Lung (tissue), 17 donors: ENCODE measurements at places on chromosomes 3 and 15.

GRCh38 chr3:10732292-10732691, 83.7 kb upstream of the SLC6A11 start:
- no peak for DNase-seq

GRCh38 chr3:193847402-193847801, 254.4 kb downstream of the OPA1 start:
- DNase-seq, result no peak

DNA sequence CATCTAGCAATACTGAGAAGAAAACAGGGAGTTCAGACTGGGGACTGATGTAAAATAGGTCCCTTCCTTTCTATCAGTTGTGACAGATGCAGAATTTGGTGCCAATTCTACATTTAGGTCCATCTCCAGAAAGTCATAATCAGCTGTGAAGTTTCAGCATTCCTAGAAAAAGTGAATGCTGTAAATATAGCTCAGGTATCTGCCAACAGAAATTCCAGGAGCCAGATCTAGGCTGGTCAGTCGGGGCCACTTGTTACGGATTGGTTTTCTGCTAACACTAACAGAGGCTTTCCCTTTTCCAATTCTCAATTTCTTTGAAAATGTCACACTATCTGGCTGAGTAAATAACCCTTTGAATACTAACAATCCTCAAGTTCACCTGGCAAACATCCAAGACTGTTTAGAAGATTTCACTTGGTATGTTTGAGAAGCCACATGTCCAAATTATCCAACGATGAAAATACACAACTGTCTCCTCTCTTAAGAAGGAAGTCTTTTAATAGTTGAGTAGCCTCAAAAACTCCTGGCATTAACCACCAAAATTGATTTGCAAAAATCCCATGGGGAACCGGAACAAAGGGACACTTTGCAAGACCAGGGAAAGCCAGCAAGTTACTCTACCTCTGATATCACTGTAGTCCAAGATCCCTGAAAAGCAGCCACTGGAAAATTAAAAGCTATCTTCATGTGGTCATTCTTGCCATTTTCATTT, 222.3 kb downstream of the ZMAT3 start:
- DNase-seq, result no peak

DNA sequence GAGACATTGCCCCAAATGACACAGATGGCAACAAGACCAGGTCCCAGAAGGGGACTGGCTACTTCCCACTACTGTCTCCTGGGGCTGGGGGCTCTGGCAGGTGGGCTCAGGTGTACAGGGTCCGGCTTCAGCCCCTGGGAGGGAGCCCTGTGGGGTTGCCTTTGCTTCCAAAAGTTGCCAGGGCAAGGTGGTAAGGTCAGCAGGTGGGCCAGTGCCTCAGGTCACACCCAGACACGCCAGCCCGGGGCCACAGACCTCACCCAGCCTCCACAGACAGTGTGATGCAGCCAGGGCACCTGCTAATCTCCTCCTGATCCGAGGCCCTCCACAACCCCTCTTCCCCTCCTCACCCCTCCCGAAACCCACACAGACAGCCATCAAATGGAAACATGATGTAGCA, 7.5 kb downstream of the OXTR start:
- DNase-seq, result no peak

GRCh38 chr3:129398803-129399144, 29.7 kb downstream of the EFCAB12 start:
- DNase-seq, result peak; percentile 13
